Inflammatory macrophage treated with lipopolysaccharide for 4 hours (primary cell): ENCODE measurements at places on chromosomes 11 and 22.

- DNase-seq: no peak
Measured at GRCh38 chr11:76589964-76590950, 80.3 kb downstream of the LRRC32 start.

GRCh38 chr11:66068923-66069714 is 953 bp upstream of the PACS1 start:
- peak; percentile 92 for DNase-seq

DNA sequence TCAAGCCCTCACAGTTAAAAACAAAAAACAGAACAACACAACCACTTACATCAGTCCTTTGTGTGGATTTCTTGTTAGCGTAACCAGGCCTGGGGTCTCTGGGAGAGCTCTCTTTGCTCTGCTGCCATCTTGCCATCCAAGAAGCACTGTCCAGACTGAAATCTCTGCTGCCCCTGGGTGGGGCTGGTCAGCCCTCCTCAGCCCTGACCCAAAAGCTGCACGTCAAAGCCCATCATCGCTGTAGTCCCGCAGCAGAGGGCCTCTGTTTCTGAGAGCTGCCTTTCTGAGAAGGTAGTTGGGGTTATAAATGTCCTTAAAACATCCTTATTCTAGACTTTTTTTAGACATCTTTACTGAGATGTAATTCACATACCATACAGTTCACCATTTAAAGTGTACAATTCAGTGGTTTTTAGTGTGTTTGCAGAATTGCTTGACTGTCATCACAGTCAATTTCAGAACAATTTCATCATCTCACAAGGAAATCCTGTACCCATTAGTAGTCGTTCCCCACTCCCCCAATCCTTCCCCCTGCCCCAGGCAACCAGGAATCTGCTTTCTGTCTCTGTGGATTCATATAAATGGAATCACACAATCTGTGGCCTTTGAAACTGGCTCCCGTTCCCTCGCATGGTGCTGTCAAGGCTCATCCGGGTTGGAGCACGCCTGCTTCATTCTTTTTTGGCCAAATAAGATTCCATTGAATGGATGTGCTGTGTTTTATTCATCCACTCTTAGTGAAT is 94.9 kb downstream of the TBC1D22A start:
- no peak for DNase-seq

GRCh38 chr11:47387944-47388696 is 9.8 kb upstream of the SPI1 start:
- peak; percentile 98 for DNase-seq

DNA sequence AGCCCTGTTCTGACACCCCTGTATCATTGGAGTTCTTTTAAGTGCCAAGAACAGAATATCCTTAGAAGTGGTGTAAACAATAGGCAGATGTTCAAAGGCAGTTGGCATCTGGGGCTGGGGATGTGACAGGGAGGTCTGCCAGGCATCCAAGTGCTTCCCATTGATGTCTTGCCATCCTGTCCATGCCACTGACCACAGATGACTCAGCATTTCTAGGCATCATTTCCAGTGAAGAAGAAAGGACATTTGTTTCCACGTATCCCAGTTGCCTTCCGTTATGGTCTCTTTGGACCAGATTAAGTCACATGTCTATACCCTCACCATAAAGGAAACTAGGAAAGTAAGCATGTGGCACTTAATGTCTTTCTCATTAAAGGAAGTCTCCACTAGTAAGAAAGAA is 76.7 kb upstream of the BARX2 start:
- DNase-seq: no peak
